GM23248 (cell line): ENCODE measurements at places on chromosomes 2 and 18.

DNA sequence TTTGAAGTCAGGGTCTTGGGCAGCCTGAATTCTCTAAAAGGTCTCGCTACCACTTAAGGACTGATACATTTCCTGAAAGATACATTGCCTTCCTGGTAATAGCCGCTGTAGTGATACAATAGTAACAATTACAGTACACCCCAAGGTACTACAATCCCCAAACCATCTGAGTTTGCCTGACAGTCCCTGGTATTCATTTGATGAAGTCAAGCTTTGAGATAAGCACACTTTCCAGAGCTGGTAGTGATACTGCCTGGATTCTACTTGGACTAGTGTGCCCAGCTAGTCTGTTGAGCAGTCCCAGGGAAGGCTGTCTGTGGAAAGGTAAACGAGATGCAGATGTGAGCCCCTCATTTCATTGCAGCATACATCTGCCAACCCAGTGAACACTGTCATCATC is 24.4 kb upstream of the ITGB6 start:
- DNase-seq, result peak; percentile 30

- no peak for DNase-seq
These were observed 126.6 kb downstream of the SH3RF3 start for GRCh38 chr2:109255654-109256053.

GRCh38 chr18:24754583-24755253 is 294.3 kb downstream of the HRH4 start:
- DNase-seq, result no peak

DNA sequence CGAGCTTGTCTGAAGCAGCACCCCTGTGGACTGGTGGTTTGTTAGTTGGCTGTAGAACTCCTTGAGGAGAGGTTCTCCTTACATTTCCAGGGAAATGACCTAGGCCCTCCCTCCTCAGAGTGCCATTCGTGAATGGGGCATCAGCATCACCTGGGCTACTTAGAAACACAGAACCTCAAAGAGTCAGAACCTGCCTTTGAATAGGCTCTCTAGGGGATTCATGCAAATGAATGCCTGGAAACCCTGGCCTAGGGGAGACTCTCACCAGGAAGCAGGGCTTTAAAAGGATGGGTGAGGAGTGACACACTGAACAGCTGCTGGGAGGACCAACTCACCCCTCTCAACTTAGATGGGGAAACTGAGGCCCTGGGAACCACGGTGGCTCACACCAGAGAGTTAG is 2.1 kb upstream of the MOCOS start:
- DNase-seq, result no peak

DNA sequence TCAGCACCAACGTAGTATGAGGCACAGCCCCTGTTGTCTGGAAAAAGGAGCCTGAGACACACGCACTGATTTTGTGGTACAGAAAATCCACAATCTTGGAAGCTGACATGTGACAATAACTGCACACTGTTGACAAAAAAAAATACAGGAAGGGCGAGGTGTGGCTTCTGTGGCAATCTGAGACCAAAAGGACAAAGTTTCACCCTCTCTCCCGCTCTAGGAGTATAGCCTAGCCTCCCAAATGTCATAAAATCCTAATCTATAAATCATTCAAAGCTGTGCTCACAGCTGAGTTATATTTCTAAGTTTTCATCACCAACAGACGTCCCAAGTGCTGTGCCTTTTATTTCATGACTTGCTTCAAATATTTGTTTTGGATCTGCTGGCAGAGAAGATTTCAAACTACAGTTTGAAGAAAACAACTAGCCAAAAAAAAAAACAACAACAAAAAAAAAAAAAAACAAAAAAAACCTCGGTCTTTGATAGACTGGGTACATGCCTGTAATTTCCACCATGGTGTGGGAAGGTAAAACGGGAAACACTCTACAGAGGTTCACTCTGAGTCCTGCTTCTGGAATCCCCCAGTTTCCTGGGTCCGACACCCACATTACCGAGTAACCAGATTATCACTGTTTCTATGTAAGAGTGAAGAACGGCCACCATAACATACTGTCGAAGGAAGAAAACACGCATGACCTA is 61.0 kb downstream of the C2orf76 start:
- peak; percentile 11 for DNase-seq

DNA sequence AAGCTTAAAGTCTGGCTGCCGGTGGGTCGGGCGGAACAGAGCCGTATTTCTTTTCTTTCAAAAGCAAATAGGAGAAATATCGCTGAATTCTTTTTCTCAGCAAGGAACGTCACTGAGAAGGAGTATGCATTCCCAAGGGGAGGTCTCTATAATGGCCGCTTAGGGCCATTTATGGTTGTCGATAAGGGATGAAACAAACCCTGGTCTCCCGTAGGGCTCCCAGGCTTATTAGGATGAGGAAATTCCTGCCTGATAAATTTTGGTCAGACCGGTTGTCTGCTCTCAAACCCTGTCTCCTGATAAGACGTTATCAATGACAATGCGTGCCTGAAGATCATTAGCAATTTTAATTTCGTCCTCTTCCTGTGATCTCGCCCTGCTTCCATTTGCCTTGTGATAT is 227.7 kb upstream of the ZEB2 start:
- no peak for DNase-seq

- DNase-seq, result no peak
These were observed 19.6 kb upstream of the ALLC start for GRCh38 chr2:3638456-3638810.
